Pancreas (tissue), 10 donors: ENCODE measurements at places on chromosomes 4 and X. TPM values are rescaled to one million over a fixed set of nuclear protein-coding genes. Genes with fewer than 3 reads are reported as not detected.

GRCh38 chrX:103157496-103158316, 57.2 kb upstream of the BEX4 start:
- no peak for DNase-seq

DNA sequence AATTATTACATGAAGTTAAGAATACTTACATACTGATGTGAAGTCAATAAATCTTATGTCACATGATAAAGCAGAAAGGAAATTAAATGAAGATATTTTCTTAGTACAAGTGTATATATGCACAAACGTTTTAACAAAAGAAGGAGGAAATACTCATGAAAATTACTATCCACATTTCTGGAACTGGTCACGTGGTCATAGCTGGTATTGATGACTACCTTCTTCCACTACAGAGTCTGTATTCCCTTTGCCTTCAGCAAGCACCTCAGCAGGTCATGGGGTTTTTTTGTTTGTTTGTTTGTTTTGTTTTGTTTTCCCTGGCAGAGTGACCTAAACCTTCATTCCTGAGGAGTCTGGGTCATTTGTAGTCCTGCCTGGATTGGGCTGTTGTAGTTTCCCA, 174.9 kb upstream of the BANK1 start:
- DNase-seq = no peak

DNA sequence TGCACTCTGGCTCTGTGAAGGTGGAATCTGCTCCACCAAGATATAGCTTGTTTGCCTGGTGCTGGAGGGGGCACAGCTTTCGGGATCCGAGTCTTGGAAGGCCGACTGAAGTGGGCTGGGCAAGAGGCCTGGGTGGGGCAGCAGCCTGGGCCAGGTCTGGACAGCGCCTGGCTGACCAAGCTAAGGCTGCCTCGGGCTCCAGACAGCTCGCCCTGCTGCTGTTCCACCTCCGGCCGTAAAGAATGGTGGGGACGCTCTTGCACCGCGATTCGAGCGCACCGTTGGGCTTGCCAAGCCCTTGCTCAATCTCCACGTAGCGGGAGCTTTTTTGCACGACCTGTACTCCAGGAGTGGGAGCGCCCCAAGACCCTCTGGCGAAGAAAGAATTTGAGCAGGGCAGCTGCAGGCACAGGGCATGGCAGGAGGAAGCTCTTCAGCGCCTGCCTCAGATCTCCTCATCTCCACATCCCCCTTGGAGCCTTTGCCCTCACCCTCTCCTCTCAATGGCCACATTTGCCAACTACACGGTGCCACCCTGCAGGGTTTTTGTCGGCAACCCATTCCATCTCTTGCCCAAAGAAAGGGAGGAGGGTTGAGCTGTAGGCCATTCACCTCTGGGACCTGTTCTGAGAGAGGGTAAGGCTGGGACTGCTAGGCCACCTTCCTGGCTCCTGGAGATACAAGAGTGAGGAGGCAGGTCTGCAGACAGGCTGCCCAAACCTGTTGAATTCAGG, 18.9 kb downstream of the CNGA2 start:
- peak; percentile 65 for DNase-seq

DNA sequence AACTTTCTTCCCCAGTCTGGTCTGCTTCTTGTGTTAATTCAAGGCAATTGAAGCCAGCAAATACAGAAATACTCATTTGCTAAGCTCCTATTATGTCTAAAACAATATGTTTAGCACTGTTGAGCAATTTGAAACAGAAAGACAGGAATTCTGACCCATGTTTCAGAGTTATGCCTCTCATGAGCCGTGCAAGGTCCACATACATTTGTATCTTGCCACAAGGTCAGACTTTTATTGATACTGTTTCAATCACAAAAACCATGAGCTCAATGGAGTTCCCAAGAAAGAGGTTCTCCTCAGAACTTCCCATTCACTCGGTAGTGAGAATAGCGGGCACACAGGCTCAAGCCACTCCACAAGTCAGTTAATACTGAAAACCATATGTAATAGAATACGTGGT, 47.6 kb upstream of the SPRY1 start:
- DNase-seq = no peak

- no peak for DNase-seq
These were observed 100.0 kb upstream of the DDX3X start for GRCh38 chrX:41233988-41234387.

GRCh38 chrX:135516376-135516775, 4.1 kb upstream of the INTS6L start:
- DNase-seq = no peak

GRCh38 chrX:54415534-54416350, 24.5 kb upstream of the TSR2 start:
- no peak for DNase-seq

GRCh38 chr4:78057600-78058550, 752 bp downstream of the FRAS1 start:
- DNase-seq = peak; percentile 75

DNA sequence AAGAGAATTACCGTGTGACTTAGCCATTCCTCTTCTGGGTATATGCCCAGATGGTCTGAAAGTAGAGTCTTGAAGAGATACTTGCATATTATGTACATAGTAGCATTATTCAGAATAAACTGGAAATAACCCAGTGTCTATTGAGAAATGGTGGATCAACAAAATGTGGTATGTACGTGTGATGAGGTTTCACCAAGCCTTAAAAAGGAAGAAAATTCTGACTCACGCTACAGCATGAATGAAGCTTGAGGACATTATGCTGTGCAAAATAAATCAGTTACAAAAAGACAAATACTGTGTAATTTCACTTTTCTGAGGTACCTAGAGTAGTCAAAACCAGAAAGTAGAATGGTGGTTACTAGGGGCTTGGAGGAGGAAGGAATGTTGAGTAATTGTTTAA, 37.3 kb downstream of the GBA3 start:
- DNase-seq = no peak

Gene CLIC2
- 2.9 TPM for total RNA-seq

Gene SPANXA2
- not detected for total RNA-seq

Gene TDO2
- total RNA-seq = 0.40 TPM
